Fibroblast of lung (primary cell): ENCODE measurements at places on chromosomes 7 and 10. TPM values are rescaled to one million over a fixed set of nuclear protein-coding genes. Genes with fewer than 3 reads are reported as not detected.

DNAH11 gene
- under 0.01 and 0.33 TPM in 2 replicates for total RNA-seq

DNA sequence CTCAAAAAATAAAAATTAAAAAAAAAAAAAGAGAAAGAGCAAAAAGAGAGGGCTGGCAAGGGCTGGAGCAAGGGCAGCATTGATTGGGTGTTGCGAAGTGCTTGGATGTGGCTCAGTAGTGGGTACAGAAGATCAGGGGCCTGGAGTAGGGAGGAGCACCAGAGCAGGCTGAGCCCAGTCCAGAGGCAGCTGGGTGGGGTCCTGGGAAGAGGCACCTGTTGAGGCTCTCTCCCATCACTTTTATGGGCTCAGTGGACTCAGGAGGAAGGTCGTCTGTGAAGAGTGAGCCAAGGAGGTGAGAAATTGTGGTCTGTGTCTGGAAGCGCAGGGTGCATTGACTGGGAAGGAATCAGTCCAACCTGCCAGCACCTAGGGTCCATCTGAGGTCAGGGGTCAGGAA, 11.8 kb upstream of the ZMIZ2 start:
- DNase-seq: no peak

DNA sequence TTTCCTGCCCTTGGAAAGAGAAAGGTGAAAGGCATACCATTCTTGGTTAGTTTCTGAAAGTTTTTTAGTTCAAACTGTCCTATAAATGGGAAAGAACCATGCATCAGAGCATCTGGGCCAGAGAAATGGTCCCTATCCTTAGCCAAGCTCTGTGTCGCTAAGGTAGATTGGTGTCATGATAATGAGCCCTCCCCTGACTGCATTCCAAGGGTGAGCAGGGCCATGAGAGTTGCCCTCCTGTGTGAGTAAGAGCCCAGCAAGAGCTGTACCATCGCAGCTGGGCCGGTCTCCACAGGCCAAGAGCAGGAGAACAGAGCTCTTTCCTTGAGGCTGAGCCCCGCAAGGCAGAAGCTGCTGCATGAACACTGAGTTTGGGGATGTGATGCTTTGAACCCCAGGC, 30.3 kb downstream of the GRB10 start:
- no peak for DNase-seq

MCMBP gene
- total RNA-seq: 40.6 and 48.0 TPM in 2 replicates

DNA sequence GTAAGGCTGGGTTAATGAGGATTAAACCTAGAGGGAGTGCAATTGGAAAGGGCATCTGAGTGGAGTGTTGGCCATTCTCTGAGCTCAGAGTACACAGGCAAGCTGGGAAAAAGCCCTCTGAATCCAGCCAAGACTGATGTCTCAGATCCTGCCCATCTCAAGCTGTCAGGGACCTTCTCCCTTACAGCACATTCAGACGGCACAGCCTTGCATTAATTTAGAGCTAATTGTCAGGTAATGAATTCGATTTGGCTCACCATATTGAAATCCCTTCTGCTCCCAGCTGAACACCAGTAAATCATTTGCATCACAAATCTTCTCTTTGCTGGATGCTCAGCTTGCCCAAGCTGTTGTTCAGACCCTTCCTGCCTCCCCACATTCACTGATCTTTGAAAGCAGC, 399.3 kb upstream of the PODXL start:
- DNase-seq: no peak

DNA sequence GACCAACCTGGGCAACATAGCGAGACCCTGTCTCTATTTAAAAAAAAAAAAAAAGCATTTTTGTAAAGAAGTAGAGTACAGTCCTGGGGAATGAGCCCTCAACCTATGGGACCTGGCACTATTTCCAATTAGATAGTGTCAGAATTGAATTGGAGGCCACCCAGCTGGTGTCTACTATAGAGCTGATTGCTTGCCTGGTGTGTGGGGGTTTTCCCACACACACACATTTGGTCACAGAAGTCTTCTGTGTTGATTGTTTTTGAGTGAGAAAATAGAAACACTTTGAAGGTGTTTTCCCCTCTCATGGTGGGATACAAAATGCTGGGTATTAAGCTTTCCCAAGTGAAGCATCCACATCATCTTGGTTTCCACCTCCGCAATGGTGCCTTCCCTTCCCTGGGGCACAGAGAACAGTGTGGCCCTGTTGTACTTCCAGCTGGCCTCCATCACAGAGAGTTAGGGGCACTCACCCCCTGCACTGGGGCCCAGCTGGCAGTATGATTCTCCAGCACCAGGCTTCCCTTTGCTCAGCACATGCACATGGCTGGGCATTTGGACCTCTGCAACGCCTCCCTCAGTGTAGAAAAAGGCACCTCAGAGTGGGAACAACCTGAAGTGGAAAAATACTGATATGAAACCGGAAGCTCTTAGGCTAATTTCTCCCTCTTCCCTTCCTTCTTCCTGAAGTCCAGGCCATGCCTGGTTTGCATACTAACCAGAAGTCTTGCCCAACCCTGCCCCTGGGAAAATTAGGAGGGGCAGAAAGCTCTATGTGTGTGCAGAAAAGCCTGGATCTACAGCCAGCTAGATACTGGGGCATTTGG, 10.7 kb upstream of the NFKB2 start:
- DNase-seq: peak; percentile 42

DNA sequence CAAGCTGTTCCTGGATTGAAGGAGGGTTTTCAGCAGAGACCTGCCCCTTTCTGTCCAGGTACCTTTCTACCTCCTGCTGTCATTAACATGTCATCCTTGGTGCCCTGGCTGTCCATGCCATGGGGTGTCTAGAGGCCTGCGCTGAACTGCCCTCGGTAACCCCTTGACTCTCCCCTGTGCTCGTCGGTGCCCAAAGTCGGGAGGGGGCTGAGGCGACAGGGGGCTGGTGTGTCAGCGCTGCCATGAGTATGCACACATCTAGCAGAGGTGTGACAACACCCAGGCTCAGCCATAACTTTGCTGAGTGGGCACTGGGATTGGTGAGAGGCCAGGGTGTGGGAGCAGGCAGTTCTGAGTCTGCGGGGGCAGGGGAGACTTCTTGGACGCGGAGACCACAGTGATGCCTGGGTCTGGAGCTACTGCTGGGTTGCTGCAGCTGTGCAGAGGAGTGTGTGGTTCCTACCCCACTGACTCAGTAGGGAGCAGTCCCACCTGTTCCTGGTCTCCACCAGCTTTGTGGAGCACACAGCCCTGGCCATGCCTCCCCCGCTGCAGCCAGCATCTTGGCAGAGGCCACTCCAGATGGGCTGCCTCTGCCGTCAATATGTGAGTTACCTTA, 376.2 kb upstream of the SEMA3C start:
- no peak for DNase-seq

- DNase-seq: peak; percentile 72
Observed at GRCh38 chr7:2632733-2633537, 1.1 kb downstream of the TTYH3 start.

GRCh38 chr10:120734483-120735078, 116.6 kb upstream of the WDR11 start:
- DNase-seq: no peak

DNA sequence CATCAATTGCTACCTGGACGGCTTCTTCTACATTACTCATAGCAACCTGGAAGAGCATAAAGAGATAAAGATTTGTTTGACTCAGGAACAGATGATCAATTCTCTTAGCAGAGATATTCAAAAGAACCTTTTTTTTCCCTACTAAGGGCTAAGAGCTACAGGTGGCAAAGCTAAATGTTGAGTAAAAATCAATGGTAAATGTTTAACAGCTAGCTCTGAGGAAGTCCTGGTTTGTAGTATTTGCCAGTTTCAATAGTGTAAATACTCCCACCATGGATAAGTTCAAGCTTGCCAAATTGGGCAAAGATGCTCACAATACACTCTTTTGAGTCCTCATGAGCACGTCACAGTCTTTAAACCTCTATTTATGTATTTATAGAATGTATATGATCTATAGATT, 64.0 kb downstream of the AKR1E2 start:
- no peak for DNase-seq

DNA sequence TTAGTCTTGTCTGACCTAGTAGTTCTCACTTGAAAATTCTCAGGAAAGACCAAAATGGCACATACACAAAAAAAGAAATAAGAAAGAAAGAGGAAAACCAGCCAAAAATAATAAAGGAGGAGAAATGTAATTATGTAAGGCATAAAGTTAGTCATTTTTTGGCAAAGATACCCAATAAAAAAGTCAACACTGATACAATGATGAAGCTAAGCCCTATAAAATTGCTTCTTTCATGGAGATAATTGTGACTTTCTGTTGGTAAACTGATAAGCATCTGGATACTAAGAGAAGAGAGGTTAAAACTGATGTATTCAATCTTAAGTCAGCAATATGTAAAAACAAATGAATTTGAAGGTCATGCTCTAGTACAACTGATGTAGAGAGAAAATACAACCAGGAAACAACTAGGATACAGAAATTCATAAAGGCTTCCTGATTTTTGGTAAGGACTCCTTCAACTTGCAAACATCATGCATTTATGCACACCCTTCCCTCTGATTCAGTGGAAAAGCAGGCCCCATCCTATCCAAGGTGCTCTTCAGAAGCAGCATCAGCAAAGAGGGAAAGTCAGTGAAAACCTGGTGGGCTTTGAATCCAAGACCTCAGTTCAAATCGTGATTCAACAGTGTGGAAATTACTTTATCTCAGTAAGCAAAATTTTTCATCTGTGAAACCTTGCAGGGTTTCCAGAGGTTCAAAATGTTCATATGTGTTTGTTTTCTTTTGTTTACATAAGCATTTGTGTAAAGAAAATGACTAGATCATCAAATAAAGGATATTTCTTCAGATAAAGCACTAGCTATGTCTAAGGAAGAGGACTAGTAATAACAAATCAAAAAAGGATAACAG, 32.6 kb downstream of the IMMP2L start:
- DNase-seq: peak; percentile 54

GRCh38 chr10:30092151-30092790, 32.9 kb upstream of the JCAD start:
- peak; percentile 12 for DNase-seq

- no peak for DNase-seq
Observed at GRCh38 chr7:55152516-55152915, 133.7 kb downstream of the EGFR start.

HOXA3 gene
- 1.5 TPM in 2 replicates for total RNA-seq

DNA sequence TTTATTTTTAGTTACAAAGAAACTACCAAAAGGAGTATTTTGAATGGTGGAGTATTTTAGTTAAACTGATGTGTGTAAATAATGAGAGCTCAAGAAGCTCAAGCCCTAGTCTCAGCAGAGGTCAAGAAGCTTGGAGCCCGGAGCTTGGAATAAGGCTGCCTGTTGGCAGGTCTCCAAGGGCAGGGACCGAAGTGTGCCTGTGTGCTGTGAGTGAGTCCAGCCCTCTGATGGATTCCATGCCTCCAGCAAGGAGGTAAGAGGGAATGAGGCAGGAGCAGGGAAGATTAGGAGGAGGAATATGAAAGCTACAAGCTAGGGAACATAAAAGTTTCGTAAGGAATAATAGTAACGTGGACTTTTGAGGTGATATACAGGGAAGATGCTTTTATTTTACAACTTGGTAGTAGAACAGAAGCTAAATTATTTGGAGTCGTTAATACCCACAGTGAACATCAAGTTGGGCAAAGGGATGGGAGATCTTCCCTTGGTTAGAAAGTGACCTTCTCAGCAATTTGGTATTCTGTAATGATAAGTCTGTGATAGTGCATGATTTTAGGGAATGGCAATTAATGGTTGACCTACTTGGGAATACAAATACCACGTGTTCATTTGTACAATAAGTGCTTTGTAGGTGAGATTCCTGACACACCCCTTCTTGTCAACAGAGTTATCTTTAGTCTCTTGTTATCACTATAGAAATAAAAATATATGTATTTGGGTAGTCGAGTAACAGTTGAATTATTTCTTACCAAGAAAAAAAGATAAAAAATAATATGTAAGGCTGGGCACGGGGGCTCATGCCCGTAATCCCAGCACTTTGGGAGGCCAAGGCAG, 4.6 kb downstream of the SEC23IP start:
- DNase-seq: peak; percentile 56

SPDYE5 gene
- total RNA-seq: not detected in 2 replicates

- DNase-seq: no peak
Observed at GRCh38 chr7:77838929-77839491, 40.4 kb downstream of the PHTF2 start.

LRRD1 gene
- total RNA-seq: under 0.01 and 0.17 TPM in 2 replicates

EN2 gene
- under 0.01 TPM in 1 of 2 replicates, not detected in the other for total RNA-seq

CELF2 gene
- total RNA-seq: 18.5 and 25.1 TPM in 2 replicates

- DNase-seq: no peak
Observed at GRCh38 chr7:39721919-39722597, 98.7 kb downstream of the RALA start.

NOBOX gene
- not detected in 2 replicates for total RNA-seq

TUBB8 gene
- total RNA-seq: not detected in 2 replicates

- peak; percentile 32 for DNase-seq
Observed at GRCh38 chr7:112573302-112574039, 92.7 kb downstream of the LSMEM1 start.
